ENCODE measurements at places on chromosomes 12 and 14. TPM values are rescaled to one million over a fixed set of nuclear protein-coding genes. Genes with fewer than 3 reads are reported as not detected.

GRCh38 chr12:2101359-2101758, 48.6 kb downstream of the CACNA1C start:
- H3K36me3 ChIP-seq, result no peaks in the 10 kb centered on the region
- no peaks in the 10 kb centered on the region for H3K27me3 ChIP-seq
- H3K4me1 ChIP-seq, result no peaks in the 10 kb centered on the region
- no peak overlapping the region for H3K4me3 ChIP-seq
- no peak for DNase-seq
- no peak overlapping the region for H3K27ac ChIP-seq

DNA sequence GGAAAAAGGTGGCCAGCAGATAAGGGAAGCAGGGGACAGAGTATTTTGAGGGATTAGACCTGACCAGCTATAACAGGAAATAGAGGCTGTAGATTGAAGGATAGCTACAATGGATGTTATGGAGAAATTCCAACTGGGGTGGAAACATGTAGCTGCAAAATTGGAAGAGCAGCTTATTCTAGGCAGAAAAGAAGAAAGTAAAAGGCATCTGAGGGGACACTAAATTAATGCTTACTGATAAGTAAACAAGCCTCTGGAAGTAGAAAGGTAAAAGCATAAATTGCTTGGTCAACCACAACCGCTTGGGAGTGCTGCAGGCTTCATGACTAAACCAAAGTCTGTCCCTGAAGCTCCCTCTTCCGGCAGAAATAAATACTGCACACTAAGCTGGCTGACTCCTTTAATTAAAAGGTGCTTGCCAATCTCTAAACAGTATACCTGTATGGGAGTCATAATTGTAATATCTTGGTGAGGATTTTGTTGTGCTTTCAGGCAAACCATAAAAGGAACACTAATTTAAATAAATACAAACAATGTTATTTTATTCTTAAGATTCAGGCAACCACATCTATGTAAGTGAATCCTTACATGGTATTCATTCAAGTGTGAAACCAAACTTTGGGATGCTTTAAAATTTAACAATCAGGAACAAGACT, 7.7 kb downstream of the UBC start:
- H3K4me1 ChIP-seq, result peaks cover 3% of the 10 kb centered on the region
- DNase-seq, result peak; percentile 96
- no peaks in the 10 kb centered on the region for H3K27me3 ChIP-seq
- H3K27ac ChIP-seq, result peak overlapping the region; percentile 52
- H3K4me3 ChIP-seq, result no peak overlapping the region

GRCh38 chr12:52132754-52133161, 53.3 kb downstream of the SMIM41 start:
- no peaks in the 10 kb centered on the region for H3K27me3 ChIP-seq
- no peak overlapping the region for H3K27ac ChIP-seq
- no peak overlapping the region for H3K4me3 ChIP-seq
- H3K4me1 ChIP-seq, result no peaks in the 10 kb centered on the region

- peaks cover 20% of the 10 kb centered on the region for H3K36me3 ChIP-seq
- H3K4me1 ChIP-seq, result peaks cover 8% of the 10 kb centered on the region
- no peak overlapping the region for H3K27ac ChIP-seq
- no peak for DNase-seq
- no peaks in the 10 kb centered on the region for H3K27me3 ChIP-seq
Measured at GRCh38 chr14:77708749-77709148, 846 bp downstream of the SLIRP start.

DNA sequence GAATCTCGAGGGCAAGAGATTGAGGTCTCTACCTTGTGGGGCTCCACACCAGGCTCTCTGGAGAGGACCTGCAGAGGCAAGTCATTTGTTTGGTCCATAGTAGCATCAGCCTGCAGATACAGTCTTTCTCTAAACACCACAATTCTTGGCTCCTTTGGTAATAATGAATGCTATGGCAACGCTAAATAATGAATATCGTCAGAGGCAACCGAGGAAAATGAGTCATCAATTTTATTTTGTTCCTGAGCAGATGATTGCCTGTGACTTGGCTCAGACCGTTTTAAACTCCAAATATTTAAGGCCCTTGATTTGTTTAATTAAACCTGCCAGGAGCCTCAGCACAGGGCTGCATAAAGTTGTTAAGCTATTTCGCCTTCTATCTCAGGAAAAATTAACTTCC, 924.1 kb upstream of the TMEM132C start:
- DNase-seq, result no peak
- no peak overlapping the region for H3K27ac ChIP-seq
- no peaks in the 10 kb centered on the region for H3K27me3 ChIP-seq
- H3K36me3 ChIP-seq, result no peaks in the 10 kb centered on the region
- H3K4me3 ChIP-seq, result no peak overlapping the region

GRCh38 chr12:106896603-106897002, 59.1 kb upstream of the TMEM263 start:
- no peak for DNase-seq

GRCh38 chr14:98056946-98057345, 1215.1 kb downstream of the BCL11B start:
- H3K27ac ChIP-seq, result no peak overlapping the region
- no peak for DNase-seq
- H3K4me3 ChIP-seq, result no peak overlapping the region
- no peaks in the 10 kb centered on the region for H3K36me3 ChIP-seq

- H3K27ac ChIP-seq, result no peak overlapping the region
- no peaks in the 10 kb centered on the region for H3K27me3 ChIP-seq
- no peak overlapping the region for H3K4me3 ChIP-seq
- H3K36me3 ChIP-seq, result no peaks in the 10 kb centered on the region
- no peak for DNase-seq
- peaks cover 2% of the 10 kb centered on the region for H3K4me1 ChIP-seq
Measured at GRCh38 chr12:8080120-8080519, 2.0 kb upstream of the NECAP1 start.

NOS1 gene
- total RNA-seq, result 6.5 TPM

DNA sequence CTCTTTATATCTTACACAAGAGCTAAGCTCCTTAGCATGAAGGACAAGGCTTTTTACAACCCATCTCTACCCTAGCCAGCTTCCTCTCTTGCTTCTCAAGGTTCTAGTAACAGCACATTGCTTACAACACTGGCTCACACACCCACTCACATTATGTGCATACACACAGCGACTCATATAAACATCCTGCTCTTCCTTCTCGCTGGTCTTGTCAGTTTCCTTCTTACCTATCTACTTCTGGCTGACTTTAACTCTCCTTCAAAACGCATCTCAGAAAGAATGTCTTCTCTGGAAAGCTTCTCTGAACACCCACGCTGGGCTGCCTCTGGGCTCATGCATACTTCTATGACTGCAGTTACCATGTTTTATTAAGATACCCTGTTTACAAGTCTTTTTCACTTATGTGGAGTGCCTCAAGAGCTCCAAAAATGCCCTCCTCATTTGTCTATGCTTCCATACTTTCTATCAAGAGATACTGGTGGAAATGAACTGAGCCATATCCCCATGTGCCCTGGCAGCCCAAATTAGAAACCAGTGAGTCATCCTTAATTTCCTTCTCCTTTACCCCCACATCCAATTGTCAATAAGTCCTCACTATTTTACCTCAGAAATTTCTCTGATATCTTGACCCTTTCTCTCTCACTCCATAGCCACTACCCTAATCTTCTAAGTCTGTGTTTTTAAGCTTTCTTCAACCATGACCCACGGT, 126.9 kb upstream of the KRAS start:
- no peaks in the 10 kb centered on the region for H3K4me1 ChIP-seq
- no peak overlapping the region for H3K27ac ChIP-seq
- DNase-seq, result no peak
- no peak overlapping the region for H3K4me3 ChIP-seq
- no peaks in the 10 kb centered on the region for H3K27me3 ChIP-seq
- no peaks in the 10 kb centered on the region for H3K36me3 ChIP-seq

VDR gene
- total RNA-seq, result 14.8 TPM

SMOC1 gene
- 2.8 TPM for total RNA-seq
